ENCODE measurements at places on chromosomes 7 and 10.

GRCh38 chr10:36017137-36017536 is 375.0 kb upstream of the FZD8 start:
- DNase-seq, result no peak

DNA sequence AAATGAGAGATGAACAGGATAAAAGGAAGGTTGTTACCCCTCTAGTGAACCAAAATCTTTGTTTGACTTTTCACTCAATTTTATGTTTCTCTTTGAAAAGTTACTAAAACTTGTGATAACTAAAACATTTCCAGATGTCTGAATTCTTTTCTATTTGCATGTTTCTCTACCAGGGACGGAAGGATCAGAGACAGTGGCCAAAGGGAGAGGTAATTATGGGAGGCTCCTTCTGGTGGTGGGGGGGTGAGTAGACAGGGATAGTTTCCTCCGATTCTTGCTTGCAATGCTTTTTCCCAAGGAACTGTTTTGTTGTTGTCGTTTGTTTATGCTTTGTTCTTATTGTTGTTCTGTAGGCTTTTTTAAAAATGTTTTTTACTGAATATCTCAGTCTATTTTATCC is 374.8 kb downstream of the INHBA start:
- no peak for DNase-seq

- DNase-seq, result no peak
Measured at GRCh38 chr7:55512635-55513191, 59.6 kb downstream of the VOPP1 start.

- DNase-seq, result no peak
Measured at GRCh38 chr10:98321186-98321780, 53.3 kb upstream of the LOXL4 start.

GRCh38 chr10:8731121-8732095 is 676.9 kb downstream of the GATA3 start:
- no peak for DNase-seq

GRCh38 chr7:107917763-107918651 is 27.0 kb downstream of the DLD start:
- no peak for DNase-seq

DNA sequence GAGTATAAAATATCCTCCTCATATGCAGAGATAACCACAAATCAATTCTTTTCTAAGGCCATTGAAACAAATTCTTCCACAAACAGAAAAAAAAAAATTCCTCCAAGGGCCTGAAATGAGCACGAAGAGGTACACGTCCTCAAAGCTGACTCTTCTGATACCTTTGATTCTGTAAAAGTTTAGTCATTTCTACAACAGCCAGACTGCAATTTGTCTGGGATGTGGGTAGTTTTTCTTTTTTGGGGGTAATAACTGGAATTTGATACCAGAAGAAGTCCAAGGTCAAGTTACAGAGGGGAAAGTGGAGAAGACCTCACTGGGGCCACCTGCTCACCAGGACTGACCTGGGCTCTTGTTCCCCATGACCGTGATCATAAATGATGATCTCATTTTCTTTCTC is 121.8 kb downstream of the AOAH start:
- DNase-seq, result no peak

DNA sequence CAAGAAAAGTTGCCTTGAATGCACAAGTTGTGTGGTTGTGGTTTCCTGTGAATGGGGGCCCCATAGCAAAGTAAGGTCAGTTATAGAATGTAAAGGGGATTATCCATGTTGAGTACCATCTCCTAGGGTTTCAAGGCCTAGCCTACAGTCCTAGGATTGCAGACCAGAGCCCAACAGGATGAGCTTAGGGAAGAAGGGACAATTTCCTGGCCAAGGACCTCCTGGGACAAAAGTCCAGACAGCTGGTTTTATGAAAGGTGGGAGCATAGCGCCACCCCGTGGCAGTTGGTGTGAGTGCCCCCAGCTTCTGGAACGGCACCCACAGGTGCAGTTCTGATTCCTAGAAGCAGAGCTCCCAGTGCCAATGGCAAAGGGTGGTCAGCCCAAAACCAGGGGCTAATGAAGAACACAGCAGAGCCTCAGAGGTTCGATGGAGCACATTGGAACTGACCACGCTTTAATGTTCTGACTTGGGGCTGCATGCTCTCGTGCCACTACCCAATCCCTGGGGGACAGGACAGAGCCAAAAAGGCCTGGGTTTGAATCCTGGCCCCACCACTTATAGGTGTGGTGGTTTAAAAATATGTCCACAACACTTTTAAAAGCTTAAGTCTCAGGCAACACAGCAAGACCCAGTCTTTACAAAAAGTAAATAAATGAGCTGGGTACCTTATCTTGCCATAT is 25.8 kb upstream of the TMEM120A start:
- peak; percentile 72 for DNase-seq

DNA sequence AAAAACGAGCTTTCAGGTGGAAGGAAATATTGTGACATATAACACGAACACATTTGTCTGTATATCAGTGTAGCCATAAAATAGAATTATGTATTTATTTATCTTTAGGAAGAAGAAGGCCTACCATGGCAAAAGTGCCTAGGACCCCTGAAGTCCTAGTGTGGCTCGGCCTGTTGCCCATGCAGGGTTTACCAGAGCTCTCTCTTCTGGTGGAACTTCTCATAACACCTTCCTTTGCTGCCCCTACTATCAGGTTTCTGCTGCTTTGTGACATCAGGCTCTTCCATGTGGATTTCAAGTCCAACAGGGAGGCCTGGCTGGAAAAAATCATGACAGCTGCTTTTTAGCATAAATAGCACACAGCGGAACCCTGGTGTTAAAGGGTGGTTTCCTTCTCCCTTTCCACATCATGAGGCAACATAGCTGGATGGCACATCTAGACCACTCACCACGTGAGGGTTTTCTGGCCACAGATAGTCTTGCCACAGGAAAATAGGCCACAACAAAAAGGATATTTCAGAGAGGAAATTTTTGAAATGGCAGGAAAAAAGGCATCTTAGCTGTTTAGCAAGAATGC is 44.8 kb upstream of the ADO start:
- DNase-seq, result no peak

- DNase-seq, result no peak
Measured at GRCh38 chr7:3301449-3301731, 338 bp downstream of the SDK1 start.

DNA sequence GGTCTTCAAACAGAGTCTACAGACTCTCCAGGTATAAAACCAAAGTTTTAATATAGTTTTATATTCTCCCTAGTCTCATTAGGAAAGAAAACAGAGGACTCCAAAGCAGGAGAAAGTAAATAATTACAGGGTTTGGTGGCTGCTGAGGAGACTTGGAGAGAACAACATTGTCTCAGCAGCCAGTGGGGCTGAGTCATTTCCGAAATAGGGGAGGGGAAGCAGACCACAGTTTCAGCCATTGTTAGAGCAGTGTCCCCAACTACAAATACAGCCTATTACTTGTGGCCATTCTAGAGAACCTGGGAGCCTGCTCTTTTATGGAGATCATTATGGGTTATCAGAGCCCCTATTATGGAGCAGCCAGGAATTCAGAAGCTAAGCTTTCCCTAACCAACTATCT is 44.2 kb upstream of the A1CF start:
- DNase-seq, result no peak

DNA sequence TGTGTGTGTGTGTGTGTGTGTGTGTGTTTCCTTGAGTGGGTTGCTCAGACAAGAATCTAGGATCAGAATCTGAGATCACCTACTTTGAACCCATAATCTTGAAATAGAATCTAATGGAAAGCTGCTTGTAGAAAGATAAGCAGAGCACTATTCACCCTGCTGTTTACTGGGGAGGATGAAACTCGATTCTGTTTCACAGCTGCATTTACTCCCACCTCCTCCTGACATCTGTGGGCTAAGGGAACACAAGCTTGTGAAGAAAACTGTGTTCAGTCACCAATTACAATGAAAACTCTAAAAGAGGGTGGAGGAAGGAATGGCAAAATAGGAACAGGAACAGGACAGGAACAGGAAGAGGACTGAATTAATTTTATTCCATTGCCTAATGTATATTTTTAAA is 269.5 kb downstream of the TSPAN12 start:
- DNase-seq, result no peak

GRCh38 chr7:119842786-119843185 is 430.2 kb upstream of the KCND2 start:
- DNase-seq, result no peak

- DNase-seq, result no peak
Measured at GRCh38 chr10:113369365-113369694, 183.5 kb upstream of the HABP2 start.

DNA sequence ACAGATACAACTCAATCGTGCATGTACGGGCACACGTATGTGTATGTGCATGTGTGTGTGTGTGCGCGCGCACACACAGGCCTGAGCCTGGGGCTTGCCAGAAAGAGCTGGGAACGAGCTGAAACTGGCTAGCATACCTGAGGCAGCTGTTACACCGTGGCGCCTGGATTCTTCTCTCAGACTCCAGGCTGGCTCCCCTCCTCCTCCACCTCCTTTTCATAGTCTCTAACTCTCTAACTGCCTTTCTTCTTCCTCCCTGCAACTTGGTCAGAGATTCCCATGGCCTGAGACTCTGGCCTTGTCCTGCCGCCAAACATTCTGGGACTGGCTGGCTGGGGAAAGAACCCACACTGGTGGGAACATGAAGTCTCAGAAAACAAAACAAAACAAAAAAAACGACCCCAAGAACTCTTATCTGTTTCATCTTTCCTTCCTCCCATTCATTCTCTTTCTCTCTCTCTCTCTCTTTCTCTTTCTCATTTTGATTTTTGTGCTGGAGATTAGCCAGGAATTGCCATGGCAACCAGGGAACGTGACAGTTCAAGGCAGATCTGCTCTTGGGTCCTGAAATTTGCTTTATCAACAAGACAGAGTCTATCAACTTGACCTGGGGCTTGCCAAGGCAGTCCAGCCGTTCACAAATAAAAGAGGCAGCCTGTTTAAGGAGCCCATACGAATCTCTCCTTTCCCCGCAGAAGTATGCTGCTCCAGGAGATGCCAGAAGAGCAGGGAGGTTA is 76.8 kb upstream of the SEM1 start:
- no peak for DNase-seq

- DNase-seq, result peak; percentile 43
Measured at GRCh38 chr7:22640269-22640668, 86.7 kb upstream of the IL6 start.

GRCh38 chr7:56092789-56093531 is at the start of gene PHKG1:
Gene PHKG1, minus strand, starts transcription at chr7:56092952. Its CDS starts 4,011 bp downstream, at chr7:56088941.
- DNase-seq, result no peak

GRCh38 chr10:124657806-124658205 is 86.4 kb downstream of the FAM53B start:
- peak; percentile 55 for DNase-seq

DNA sequence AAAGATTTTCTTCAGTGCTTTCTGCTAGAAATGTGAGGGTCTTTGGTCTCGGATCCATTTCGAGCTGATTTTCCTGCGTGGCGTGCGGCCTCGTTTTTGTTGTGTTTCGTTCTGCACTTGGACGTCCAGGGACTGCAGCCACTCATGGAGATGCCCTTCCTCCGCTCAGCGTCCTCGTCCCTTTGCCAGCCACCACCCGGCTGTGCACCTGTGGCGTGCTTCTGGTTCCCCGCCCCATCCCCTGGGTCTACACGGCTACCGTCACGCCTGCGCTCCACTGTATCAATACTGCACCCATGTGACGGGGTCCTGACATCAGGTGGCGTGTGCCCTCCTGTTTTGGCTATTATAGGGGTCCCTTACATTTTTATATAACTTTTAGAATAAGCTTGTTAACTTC is 42.7 kb upstream of the NKX6-2 start:
- DNase-seq, result no peak

GRCh38 chr7:101422356-101423195 is 59.9 kb downstream of the COL26A1 start:
- no peak for DNase-seq

DNA sequence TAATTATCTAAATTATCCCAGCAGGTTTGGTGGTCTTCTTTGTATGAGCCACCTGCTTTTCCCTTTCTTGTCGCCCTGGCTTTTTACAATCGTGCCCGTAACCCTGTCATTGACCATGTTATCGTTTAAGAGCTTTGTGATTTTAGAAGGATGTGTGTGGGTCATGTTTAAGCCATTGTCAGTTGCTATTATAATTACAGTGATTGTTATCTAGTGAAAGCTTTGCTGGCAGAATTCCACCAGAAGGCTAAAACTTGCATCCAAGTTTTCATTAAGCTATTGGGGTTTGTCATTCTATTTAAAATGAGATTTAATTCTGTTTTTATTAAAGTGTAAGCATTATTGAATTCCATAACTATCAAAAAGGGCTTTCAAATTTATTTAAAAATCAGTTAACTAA is 354.2 kb upstream of the TMEM229A start:
- no peak for DNase-seq

DNA sequence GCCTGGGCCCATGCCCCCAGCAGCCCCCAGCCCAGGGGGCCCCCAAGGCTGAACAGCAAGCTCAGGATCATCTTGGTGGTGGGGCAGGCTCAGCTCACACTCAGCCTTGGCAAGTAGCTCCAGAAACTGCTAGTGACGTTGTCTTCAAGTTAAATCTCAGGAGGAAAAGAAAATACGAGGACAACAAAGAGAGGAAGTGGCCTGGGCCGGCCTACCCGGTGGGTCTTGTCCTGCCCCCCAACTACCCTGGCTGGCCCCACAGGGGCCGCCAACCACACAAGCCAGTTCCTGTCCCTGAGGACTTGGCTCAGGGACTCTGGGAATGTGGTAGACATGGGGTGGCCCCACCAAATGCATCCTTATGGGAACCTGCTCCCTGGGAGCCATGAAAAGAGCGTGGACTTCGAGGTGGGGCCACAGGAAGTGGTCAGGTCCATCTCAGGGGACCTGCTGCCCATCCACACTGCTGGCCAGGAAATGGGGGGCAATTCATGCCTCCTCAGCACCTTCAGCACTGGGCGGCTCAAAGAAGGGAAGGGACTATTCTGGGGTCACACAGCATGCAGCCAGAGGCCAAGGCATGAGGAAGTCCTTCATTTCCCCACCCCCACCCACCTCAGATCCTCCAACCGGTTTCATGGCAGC is at the start of gene MMRN2:
TSS of gene MMRN2 (minus strand) at position 145 of the 645 bp plus-strand sequence. CDS start at position 71, 74 bp downstream.
- DNase-seq, result no peak

GRCh38 chr10:60299390-60299778 is 90.3 kb downstream of the ANK3 start:
- no peak for DNase-seq

- DNase-seq, result no peak
Measured at GRCh38 chr7:118755067-118755625, 530.6 kb downstream of the ANKRD7 start.

DNA sequence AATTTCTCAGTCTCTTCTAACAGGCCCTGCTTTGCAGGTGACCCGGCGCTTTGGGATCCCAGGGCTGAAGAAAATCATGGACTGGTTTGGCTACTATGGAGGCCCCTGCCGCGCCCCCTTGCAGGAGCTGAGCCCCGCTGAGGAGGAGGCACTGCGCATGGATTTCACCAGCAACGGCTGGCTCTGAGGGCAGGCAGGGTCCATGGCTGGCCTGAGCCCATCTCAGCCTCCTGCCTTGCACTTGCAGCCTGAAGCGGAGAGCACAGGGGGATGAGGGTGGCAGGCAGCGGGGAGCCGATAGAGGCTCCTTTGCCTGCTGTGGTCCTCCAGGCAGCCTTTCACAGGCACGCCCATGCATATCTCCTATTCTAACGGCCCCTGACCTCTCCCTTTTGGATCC is 21.8 kb downstream of the MORN4 start:
- DNase-seq, result no peak

- DNase-seq, result no peak
Measured at GRCh38 chr7:8625612-8626011, 192.2 kb downstream of the NXPH1 start.
